ENCODE measurements at places on chromosomes 3 and 15. TPM values are rescaled to one million over a fixed set of nuclear protein-coding genes. Genes with fewer than 3 reads are reported as not detected.

- no peak overlapping the region for H3K27ac ChIP-seq
- no peak overlapping the region for H3K4me3 ChIP-seq
- H3K36me3 ChIP-seq: no peaks in the 10 kb centered on the region
- no peaks in the 10 kb centered on the region for H3K4me1 ChIP-seq
- no peak for DNase-seq
These were observed 31.2 kb upstream of the CCDC80 start for GRCh38 chr3:112671930-112672715.

GRCh38 chr3:110791995-110792686 is 279.5 kb upstream of the NECTIN3 start:
- no peaks in the 10 kb centered on the region for H3K27me3 ChIP-seq
- H3K4me3 ChIP-seq: no peak overlapping the region
- H3K4me1 ChIP-seq: no peaks in the 10 kb centered on the region
- no peaks in the 10 kb centered on the region for H3K36me3 ChIP-seq

NBEAL2 gene
- 26.6 TPM for total RNA-seq

ATP13A5 gene
- total RNA-seq: not detected

ST8SIA2 gene
- total RNA-seq: not detected

SRP14 gene
- 229 TPM for total RNA-seq
